Breast epithelium (tissue), 4 donors: ENCODE measurements at places on chromosomes 3 and 15. TPM values are rescaled to one million over a fixed set of nuclear protein-coding genes. Genes with fewer than 3 reads are reported as not detected.
A peak's percentile ranks its signal among the peaks of the same experiment; 100 is the strongest.

DNA sequence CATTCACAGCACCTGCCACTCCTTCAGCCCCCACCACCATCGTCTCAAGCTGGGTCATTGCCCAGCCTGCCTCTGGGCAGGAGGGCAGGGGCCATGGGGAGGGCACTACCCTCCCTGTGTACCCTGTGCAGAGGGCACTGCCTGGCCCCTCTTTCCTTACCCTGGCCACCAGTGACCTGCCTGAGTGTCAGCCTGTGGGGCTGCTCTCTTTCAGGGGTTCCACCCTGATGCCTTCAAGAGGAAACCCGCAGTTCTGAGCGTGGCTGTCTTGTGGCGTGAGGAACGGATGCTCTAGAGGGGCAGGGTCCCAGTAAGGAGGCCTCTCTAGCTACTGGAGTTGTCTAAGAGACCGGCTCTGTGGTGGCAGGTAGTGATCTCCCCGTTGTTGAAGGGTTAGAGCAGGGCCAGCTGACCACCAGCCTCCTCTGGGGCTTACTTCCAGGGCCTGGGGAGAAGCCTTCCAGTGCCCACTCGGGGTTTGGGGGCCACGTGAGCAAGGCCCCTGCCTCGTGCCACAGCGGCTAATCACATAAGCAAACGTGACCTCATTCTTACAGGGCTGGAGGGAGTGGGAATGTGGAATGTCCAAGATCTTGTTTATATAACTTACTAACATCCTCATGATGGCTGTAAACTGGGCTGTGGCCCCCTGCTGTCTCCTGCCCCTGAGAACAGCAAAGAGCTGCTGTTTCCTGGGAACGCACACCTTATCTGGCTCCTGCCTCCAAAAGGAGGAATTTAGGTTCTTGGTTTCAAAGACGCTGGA, 31.4 kb upstream of the SEC13 start:
- DNase-seq: no peak

MRAS gene
- 39.0 TPM for total RNA-seq

- DNase-seq: no peak
Measured at GRCh38 chr3:128260275-128260674, 107.0 kb downstream of the EEFSEC start.

SPSB4 gene
- total RNA-seq: not detected

- no peak for DNase-seq
Measured at GRCh38 chr3:123018683-123019082, 8.9 kb downstream of the SEMA5B start.

DNA sequence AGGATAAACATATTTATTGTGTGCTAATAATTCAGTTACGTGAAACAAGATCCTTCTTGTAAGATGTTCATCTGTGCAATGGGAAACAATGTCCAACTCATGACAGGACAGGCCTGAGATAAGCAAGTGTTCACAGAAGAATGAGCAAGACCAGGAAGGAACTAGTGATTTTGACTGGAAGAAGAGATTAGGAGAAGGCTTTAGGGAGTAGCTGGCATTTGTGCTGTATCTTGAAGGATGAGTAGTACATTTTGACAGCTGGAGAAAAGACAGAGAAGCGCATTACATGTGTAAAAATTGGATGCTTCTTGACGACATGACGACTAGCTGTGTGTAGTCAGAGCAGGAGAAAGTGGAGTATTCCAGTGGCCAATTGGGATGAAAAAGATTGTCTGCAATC, 48.4 kb downstream of the GBE1 start:
- no peak for DNase-seq

DNA sequence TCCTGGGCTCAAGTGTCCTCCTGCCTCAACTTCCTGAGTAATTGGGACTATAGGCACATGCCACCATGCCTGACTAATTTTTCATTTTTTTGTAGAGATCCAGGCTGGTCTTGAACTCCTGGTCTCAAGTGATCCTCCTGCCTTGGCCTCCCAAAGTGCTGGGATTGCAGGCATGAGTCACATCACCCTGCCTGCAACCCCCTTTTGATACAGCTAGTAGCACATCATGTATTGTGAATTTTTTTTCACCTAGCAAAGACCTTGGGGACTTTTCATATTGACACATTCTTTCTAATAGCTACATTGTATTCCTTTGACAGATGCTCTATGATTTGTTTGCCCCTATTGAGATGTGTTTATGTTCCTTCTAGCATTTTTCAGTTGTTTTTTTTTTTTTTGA, 14.2 kb downstream of the IRAK2 start:
- DNase-seq: no peak

PEX11A gene
- total RNA-seq: 42.3 TPM

GRCh38 chr3:27718459-27718858, 3.7 kb downstream of the EOMES start:
- DNase-seq: no peak

DNA sequence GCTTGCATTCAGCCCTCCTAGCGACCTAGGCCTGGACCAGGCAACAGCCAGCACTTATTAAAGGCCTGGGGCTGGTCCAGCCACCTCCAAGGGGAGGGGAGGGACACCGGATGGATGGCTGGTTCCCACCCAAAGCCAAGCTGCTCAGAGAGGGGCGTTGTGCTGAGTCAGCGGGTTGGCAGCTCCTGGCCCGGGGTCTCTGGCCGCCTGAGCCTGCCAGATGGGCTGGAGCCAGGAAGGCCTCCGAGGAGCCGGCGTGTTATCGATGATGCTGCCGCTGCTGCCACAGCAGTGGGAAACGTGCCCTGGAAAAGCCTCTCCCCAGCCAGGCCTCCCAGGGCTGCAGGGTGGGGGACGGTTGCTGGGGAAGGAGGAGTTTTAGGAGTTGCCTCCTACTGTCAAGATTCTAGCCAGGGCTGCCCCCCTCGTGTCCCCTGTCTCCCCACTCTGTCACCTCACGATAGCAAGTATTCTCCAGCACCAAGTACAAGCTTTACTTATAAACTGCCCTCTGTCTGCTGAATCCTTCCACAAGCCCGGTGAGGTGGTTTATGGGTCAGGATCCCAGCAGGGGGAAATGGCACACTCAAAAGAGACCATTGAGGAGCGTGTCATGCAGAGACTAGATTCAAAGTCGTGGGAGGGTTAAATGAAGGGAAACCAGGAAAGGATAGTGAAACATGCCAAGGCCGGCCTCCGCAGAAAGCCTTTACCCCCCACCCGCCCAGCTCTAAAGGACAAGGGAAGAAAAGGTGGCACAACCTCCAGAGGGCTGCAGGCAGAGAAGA, 43.2 kb upstream of the TSEN2 start:
- no peak for DNase-seq

DNA sequence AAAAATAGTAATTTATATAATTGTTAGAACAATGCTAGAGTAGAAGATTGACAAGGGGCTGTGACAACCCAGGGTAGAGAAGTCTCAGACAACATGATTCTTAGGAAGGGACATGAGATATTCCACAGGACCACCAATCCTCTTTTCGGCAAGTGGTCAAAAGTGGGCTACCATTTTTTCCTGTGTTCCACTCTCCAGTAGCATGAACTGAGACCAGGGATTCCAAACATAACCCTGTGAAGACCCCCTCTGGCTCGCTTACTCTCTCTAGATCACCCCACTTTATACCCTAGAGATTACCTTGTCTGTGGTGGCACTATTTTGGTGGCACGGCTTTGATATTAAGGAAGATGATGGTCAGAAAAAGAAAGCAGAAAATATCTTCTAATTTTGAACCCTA, 960 bp downstream of the GCSAM start:
- no peak for DNase-seq

GRCh38 chr3:130816561-130817445, 70.2 kb upstream of the PIK3R4 start:
- no peak for DNase-seq

TMEM108 gene
- total RNA-seq: 0.48 TPM

TGM4 gene
- not detected for total RNA-seq

DNA sequence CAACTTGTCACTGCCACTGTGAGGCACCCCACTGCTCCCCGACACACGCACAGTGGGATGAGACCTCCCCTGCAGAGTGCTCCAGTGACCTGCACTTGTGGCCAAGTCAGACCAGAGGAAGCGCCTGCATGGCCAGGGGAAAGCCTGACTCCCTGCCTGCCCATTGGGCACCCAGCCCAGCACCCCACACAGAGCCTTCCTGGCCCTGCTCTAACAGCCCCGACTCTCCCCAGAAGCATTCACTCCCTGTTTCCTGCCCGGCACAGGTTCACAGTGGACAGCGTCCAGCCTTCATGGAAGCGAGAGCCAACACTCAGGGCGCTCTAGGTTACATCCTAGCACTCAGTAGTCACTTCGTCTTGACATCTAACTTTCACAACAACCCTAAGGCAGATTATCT, 27.8 kb downstream of the RBPMS2 start:
- DNase-seq: no peak

DNA sequence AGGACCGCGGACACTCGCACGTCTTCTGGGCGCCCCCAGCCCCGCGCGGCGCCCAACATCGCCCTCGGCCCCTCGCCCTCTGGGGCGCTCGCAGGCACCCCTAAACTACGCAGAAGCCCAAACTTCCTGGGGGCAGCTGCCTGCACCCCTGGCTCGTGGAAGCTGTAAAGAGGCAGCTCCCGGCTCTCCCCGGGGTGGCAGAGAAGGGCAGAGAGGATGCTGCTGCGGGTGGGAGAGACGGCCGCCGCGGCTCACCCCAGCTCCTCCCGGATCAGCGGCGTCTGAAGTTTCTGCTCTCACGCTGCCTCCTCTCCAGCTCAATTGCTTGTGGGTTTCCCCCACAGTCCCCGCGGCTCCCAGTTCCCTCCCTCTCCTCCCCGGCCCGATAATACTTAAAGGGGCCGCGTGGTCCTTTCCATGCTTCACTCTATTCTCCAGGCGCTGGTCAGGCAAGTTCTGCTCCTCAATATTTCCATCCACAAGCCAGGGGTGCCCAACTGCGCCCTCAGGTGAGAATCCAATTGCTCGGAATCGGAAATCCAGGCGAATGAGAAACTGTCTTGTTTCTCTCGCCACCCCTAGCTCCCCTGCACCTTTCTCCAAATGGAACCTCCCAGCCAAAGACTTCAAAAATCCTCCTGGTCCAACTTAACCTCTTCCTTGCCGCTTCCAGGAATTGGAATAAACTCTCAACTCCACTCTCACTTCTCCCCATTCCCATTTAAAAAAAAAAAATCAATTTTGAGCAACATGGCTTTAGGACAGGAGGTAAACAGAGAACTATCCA, 748.5 kb downstream of the ROBO1 start:
- DNase-seq: peak; percentile 42

PLIN1 gene
- 114 TPM for total RNA-seq

DNA sequence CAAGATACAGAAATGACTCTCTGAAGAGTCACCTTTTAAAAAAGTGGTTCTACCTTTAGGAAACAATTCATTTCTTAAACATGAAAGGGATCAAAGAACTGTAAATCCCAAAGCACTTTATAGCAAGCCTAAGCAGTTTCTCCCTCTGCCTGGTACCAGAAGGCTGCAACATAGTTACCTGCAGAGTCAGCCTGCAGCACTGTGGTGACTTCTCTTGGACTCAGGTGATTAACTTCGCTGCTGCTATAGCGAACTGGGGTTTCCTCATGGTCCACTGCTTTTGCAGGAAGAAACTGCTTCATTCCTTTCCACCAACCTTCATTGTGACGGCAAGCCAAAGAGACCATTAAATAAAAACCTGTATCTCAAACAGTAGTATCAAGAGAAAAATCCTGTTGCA, 37.3 kb downstream of the ST3GAL6 start:
- DNase-seq: no peak

DNA sequence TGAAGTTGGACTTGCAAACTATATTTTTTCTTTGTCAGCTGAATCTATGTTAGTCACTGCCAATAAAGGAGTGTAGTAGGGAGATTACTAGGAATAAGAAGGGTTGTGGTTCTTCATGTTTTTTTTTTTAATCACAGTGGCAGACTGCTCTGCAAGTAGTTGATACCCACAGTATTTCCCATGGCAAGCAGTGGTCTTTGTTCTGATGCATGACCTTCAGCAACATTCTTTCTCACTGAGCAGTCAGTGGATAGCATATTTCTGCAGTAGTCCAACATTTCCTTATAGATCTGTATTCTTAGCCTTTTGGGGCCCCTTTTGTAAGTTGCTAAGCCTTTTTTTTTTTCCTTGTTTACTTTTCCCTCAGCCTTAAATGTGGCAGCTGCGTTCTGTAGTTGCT, 151.1 kb downstream of the DOCK3 start:
- no peak for DNase-seq

- no peak for DNase-seq
Measured at GRCh38 chr3:6644070-6644929, 216.6 kb upstream of the GRM7 start.

DNA sequence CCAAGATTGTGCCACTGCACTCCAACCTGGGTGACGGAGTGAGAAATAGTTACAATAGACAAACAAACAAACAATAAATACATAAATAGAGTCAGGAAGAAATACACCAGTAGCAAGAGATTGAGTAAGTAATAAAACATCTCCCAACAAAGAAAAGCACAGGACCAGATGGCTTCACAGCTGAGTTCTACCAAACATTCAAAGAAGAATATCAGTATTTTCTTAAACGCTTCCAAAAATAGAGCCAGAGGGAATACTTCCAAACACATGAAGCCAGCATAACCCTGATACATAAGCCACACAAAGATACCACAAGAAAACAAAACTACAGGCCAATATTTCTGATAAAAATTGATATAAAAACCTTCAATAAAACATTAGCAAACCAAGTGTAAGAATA, 30.7 kb upstream of the IGSF10 start:
- no peak for DNase-seq

DNA sequence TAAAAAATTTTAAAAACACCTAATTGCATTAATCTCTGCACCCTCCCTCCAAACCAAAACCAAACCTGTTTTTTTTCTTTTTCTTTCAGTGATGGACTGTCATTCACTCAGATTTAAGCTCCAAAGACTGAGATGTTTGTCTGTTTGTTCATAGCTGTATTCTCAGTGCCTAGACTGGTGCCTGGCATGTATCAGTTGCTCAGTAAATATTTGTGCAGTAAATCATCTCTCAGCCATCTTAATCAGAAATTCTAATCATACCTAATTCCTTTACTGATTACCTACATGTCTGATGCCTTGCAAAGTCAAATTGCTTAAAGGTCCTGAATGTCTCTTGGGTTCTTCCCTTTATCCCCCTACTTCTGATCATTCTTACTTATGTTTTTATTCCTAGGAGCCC, 138.8 kb downstream of the ZNF609 start:
- DNase-seq: no peak

DNA sequence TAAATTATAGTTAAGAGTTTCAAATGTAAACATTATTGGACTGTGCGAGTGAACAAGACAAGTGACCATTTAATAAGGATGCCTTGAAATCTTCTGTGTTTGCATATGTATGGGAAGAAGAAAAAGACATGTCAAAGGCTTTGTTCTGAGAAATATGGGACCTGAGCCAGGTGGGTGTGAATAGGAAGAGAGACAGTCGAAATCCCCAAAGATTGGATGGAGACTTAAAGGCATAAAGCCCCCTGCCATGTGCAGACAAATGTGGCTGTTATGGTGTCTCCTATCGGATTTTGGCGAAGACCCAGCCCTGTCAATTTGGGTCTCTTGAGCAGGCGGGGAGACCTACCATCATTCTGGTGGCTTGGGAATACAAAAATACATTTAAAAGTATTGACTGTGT, 16.9 kb downstream of the FXR1 start:
- no peak for DNase-seq

CDCP1 gene
- 11.3 TPM for total RNA-seq

GRCh38 chr3:20013396-20013795, 1.3 kb upstream of the PP2D1 start:
- no peak for DNase-seq
